HL-60 (cell line): ENCODE measurements at places on chromosomes 2 and 18.
A peak's percentile ranks its signal among the peaks of the same experiment; 100 is the strongest.

DNA sequence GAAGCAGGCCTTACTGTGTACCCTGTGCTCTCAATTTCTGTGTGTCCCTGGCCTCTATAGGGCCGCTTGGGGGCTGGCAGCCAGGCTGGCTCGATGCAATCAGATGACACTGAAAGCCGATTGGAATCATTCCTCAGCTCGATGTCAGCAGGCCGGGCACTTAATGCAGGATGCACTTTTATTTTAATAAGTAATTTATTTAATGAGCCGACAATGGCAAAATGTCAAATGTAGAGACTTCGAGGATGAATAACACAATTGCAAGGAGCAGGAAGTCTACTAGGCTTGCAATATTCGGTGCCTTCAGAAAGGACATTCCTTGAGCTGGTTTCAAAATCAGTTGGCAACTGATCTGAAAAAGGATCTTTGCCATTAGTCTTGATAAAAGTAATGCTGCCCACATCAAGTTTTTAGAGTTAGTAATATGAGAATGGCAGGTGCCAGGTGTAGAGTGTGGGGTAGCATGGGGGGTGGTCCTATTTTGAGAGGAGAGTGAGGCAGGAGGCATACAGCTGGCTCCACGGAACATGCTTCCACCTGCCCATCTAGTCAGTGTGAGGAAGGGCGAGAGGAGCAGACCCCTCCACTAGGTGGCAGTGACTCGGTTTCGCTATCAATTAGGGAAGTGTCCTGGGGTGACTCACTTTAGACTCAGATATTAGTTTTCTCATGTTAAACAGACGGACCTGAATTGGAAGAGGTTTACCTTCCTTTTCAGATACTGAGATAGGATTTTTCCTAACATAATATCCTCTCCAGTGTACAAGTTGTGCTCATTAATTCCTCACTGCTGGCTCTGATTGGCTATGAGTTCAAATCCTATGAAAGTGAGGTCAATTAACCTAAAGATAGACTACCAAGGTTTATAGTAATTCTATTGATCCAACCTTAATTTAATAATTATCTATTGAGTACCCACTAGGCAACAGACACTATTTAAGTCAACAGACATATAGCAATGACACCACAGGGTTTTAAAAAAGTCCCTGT is 80.9 kb downstream of the NABP1 start:
- DNase-seq: peak; percentile 77

- no peak for DNase-seq
Measured at GRCh38 chr2:24592441-24593100, 101.5 kb downstream of the NCOA1 start.

DNA sequence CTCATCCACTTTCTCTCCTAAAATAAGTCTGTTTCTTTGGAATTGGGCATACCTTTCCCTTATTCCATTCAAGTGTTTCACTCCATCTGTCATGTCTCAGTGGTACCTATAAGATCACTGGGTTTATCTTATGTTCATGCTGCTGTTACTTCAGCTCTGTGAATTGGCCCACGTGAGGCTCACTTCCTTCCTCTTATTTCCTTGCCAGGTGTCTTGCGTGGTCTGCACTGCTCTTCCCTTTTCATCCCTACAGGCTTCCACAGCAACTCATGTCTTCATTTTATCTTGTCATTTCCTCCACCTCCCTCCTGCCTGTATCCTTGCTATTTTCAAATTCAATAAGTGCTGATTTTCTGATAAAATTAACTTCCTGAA is 159.1 kb upstream of the ALPP start:
- DNase-seq: no peak

DNA sequence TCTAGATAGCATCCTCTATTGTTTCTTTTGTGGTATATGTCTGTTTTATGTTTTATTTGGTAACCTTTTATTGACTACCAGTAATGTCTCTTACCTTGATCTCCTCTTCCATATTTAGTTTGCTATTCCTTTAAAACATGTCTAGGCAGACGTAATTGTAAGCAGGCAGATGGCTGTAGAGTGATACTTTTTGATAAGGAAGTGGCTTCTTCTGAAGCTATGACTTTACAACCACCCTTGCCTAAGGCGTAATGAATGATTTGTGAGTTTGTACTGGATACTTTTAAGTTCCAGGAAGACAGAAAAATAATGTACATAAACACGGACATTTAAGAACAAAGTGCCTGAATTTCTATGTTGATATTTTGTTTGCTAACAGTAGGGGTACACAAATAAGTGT is 85.6 kb downstream of the ZNF804A start:
- DNase-seq: no peak

- DNase-seq: no peak
Measured at GRCh38 chr2:232882505-232883115, 12.5 kb downstream of the SNORC start.

DNA sequence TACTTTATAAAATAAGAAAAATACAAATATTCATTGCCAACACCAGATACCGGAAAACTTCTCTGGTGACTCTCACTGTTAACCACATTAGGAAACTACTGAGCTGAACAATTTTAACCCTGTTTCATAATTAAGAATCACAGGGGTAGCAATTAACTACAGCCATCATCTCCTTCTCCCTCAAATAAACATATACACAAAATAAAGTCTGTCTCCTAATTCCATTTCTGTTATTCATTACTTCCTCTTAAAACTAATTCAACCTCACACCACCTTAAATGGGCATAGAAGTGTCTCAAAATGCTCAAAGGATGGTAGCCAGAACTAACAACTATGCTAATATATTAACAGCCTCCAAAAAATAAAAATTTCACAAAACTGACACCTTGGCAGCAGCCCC is 60.7 kb downstream of the ACVR1 start:
- DNase-seq: no peak

- DNase-seq: no peak
Measured at GRCh38 chr2:101440127-101440738, 34.7 kb downstream of the RFX8 start.

DNA sequence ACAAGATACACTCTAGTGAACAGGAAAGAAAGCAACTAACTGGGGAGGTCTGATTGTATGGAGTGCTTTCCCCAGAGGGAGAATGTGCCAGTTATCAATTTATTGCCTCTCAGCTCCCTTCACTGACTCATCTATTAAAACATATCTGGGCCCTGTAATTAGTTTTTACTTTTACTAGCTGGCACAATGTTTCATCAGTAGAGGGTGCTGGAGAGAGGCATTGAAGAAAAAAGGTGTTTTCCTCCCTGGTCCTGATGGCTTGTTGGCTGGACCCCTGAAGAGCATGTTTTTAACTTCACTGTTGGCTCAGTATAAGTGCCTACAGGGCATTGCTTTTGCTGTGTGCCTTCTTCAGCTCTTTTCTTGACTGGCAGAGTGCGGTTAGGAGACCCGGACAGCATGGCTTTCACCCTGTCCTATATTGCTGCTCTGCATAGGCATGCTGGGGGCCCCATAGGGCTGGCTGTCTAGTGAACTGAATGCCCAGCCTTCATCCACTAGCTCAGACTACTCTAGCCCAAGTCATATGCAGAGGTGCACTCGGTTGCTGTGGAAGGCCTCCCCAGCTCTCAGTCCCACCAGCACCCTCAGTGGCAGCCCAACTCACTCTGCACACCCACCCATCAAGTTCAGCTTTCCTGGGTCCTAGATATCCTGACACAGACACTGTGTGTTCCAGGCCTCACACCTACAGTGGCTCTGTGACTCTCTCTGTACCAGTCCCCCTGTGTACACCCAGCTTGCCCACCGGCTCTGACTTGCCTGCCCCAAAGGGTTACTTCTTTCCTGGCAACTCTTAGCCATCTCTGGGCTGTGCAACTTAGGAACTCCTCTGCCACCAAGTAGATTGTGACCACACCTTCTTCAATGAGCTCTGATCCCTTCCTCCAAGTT is 62.3 kb upstream of the ACYP2 start:
- no peak for DNase-seq

GRCh38 chr2:85420536-85421259 is 2.2 kb downstream of the SH2D6 start:
- no peak for DNase-seq

DNA sequence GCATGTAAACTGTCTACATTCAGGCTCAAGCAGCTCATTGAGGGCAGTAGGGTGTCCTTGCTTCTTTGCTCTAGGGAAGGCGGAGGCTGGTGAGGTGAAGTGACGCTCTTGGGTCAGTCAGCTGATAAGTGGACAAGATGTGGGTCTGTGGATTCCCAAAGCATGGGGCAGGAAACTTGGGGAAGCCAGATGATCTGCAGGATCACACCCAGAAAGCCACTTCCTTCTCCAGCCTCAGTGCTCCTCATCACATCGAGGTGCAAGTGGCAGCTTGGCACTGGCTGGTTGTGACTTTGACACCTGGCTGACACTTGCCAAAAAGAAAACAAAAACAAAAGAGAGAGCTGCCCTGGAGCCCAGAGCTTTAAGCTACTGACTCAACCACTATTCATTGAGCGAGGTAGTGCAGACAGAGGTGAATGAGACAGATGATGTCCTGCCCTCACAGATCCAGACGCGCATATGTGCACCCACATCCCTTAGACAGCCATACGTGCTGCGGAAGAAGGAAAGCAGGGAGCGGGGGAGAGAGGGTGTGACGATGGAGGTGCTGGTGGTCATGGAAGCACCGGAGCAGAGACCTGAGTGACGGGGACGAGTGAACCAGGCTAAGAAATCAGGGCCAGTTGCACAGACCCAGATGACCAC is 3.1 kb upstream of the CIB4 start:
- DNase-seq: no peak

GRCh38 chr2:215355801-215356200 is 43.9 kb downstream of the ATIC start:
- DNase-seq: no peak

DNA sequence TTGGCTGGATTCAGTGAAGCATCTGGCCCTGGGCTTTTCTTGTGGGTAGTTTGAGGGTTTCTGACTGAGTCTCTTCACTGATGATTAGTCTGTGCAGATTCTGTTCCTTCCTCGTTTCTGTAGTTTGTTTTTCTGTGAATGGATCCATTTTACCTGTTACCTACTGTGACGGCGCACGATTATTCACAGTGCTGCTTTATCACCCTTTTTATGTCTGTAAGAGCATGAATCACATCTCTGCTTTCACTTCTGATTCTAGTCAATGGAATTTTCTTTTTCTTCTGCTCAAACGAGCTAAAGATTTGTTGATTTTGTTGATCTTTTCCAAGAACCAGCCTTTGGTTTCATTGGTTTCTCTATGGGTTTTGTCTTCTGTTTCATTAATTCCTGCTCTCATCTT is 60.8 kb downstream of the SLC66A2 start:
- no peak for DNase-seq

GRCh38 chr2:147499785-147500184 is 345.0 kb upstream of the ACVR2A start:
- DNase-seq: no peak

DNA sequence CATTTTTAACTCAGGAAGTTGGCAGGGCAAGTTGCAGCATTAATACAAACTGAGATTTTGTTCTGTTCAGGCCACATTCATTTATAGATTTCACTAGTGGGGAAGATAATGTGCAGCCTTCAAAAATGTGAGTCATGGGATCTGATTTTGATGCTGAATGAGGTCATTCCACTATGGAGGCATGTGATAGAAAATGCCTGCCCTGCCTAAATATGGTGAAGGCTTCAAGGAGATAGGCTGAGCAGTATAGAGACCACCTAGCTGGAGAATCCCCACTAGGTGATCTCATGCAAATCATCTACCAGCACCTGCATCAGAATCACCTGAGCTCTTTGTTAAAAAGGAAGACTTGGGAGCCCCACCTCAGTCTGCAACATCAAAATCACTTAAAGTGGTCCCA is 43.7 kb downstream of the PAX3 start:
- DNase-seq: no peak

DNA sequence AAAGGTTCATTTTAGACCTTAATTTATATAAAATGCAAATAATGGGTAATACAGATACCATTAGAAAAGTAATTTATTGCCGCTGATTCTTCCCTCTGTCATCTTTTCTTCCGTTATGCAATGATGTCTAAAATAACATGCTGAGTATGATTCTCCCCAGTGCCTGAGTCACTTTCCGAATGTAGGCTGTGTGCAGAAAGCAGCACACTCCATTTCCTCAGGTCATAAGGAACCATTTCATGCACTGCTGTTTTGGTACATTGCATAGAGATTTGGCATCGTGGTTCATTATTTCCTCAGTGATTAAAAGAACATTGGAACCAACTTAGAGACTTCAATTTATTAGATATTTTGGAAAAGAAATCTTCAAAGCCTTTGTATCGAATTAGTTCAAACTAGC is 173.5 kb downstream of the CDH2 start:
- DNase-seq: no peak

GRCh38 chr18:811892-812375 is at the start of gene YES1:
Gene YES1, minus strand, starts transcription at chr18:812242. Its CDS starts 55,415 bp downstream, at chr18:756827.
- DNase-seq: no peak

- DNase-seq: no peak
Measured at GRCh38 chr18:54109131-54109683, 115.3 kb downstream of the MBD2 start.

DNA sequence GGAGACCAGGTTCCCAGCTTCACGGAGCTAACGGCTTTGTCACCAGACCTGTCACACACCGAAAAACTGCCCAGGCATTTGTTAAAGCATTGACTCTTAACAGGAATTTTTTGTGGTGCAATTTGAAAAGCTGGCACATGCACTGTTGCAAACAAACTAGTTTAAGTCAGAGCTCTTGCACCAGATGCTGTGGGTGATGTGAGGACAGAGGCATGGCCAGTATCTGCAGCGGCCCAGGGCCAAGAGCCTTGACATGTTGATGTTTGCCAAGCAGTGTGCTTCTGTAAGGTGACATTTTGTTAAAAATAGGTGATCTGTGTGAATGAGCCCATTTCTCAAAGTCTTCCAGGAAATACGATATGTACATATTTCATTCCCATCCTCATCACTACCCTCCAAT is 142.5 kb downstream of the MTCL1 start:
- no peak for DNase-seq

GRCh38 chr2:171595896-171596295 is 73.6 kb downstream of the CYBRD1 start:
- DNase-seq: no peak

DNA sequence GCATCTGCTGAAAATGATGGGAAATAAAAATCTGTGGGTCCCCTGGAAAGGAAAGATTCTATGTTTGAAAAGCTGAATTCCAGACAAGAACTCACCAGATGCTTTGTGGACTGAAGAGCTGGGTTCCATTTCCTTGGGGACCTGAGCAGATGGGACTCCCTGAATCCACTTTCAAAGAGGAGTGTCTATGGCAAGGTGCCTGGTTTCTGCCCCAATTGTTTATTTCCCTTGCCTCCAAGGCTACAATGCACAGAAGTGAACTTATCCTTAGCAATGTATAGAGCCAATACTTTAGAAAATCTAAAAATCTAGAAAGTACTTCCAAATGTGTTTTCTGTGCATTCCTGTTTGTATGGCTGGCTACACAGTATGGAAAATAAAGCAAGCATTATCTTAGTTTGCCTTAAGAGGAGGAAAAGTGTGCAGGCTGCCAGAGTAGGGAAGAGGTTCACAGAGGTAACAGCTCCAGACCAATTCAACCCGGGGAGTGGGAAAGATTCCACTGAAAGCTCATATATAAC is 420.5 kb downstream of the NRXN1 start:
- DNase-seq: no peak

- DNase-seq: no peak
Measured at GRCh38 chr18:35121531-35121930, 80.3 kb downstream of the MAPRE2 start.
